IMR-90 (cell line): ENCODE measurements at places on chromosomes 12 and 14. TPM values are rescaled to one million over a fixed set of nuclear protein-coding genes. Genes with fewer than 3 reads are reported as not detected.
A peak's percentile ranks its signal among the peaks of the same experiment; 100 is the strongest.

ACOT2 gene
- 19.7 and 24.7 TPM in 2 replicates for total RNA-seq

A2M gene
- 0.56 and 1.1 TPM in 2 replicates for total RNA-seq

NXPH4 gene
- total RNA-seq = 0.36 and 0.56 TPM in 2 replicates

FOXN4 gene
- total RNA-seq = not detected in 2 replicates

RIMBP2 gene
- not detected in 2 replicates for total RNA-seq

ANKS1B gene
- 0.18 and 0.56 TPM in 2 replicates for total RNA-seq

DNA sequence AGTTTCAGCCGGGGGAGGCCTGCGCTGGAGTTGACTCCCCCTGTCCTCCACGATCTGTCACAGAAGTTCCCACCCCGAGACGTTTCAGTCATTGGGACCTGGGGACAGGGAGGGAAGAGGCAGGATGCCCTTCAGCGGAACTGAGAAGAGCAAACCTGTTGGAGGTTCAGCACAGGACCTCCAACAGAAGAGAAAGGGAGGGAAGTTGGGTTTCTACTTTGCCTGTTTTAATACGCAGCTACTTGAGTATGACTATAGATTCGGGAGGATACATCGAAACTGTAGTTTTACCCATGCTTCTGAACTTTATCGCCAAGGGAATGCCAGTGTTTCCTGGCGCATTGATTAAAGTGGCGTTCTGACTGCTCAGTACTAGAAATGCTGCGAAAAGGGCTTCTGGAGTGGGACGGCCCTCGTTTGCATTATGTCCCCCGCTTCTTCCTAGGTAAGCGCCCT lies 2.3 kb upstream of the DUSP6 start:
- H3K27me3 ChIP-seq = no peaks in the 10 kb centered on the region
- H3K4me1 ChIP-seq = peaks cover 2% of the 10 kb centered on the region; the same call in 1 of the 2 replicates
- H3K36me3 ChIP-seq = peaks cover 2% of the 10 kb centered on the region; the same call in 1 of the 2 replicates
- peak overlapping the region; percentile 84 for H3K27ac ChIP-seq

- H3K4me3 ChIP-seq = no peak overlapping the region
- no peaks in the 10 kb centered on the region for H3K4me1 ChIP-seq
- DNase-seq = no peak
- H3K27me3 ChIP-seq = peaks cover 8% of the 10 kb centered on the region; the same call in 1 of the 2 replicates
- no peak overlapping the region for H3K27ac ChIP-seq
Observed at GRCh38 chr12:115004470-115005146, 320.6 kb upstream of the TBX3 start.

GRCh38 chr14:105138021-105138541 lies 30.5 kb downstream of the JAG2 start:
- no peaks in the 10 kb centered on the region for H3K36me3 ChIP-seq
- no peak overlapping the region for H3K4me3 ChIP-seq
- peaks cover 6% of the 10 kb centered on the region for H3K27me3 ChIP-seq
- H3K4me1 ChIP-seq = no peaks in the 10 kb centered on the region
- no peak overlapping the region for H3K27ac ChIP-seq
- DNase-seq = no peak

DNA sequence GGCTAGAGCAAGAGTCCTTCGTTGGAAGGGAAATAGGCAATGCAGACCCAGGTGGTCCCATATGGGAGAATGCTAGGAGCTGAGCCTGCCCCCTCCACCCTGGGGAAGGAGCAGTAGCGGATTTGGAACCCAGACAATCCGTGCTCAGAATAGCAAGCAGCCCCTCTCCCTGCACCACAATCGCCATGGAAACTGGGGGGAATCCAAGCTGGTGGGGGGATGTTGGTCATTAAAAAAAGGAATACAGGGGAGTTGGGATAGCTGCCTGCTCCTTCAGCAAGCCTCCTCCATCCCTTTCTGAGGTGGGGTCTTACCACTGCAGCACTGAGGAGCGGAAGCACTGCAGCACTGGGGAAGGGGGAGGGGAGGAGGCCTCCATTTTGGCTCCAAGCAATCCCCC lies 2.9 kb downstream of the RND1 start:
- H3K4me3 ChIP-seq = no peak overlapping the region
- H3K27ac ChIP-seq = no peak overlapping the region
- H3K4me1 ChIP-seq = no peaks in the 10 kb centered on the region
- no peak for DNase-seq
- peaks cover 48% of the 10 kb centered on the region for H3K27me3 ChIP-seq
- no peaks in the 10 kb centered on the region for H3K36me3 ChIP-seq

DNA sequence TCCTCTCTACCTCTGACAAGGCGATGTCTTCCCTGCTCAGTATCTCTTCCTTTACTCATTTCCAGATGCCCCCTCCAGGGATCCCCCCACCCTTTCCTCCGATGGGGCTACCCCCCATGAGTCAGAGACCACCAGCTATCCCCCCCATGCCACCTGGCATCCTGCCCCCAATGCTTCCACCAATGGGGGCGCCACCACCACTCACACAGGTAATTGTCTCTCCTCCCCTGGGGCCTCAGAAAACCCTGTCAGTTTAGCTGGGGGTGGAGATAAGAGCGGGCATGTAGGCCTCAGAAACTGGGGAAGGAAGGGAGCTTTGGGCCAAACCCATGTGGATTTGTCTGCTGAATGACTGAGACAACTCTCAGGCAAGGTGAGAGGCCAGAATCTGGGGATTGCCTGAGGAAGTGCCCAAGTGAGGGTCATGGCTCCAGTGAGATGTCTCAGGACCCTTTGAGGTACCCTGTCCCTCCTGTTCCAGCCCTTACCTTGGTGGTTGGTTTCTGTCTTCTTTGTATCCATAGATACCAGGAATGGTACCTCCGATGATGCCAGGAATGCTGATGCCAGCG lies 8.1 kb downstream of the PRPF40B start:
- peaks cover 19% of the 10 kb centered on the region for H3K36me3 ChIP-seq
- 0 out of 2 replicates have a peak, but pooled peaks cover 3% of the 10 kb centered on the region for H3K4me1 ChIP-seq
- H3K27me3 ChIP-seq = no peaks in the 10 kb centered on the region
- no peak overlapping the region for H3K27ac ChIP-seq
- no peak for DNase-seq
- no peak overlapping the region for H3K4me3 ChIP-seq

GRCh38 chr14:84409435-84409834 lies 1120.5 kb upstream of the FLRT2 start:
- H3K27ac ChIP-seq = no peak overlapping the region
- H3K4me3 ChIP-seq = no peak overlapping the region
- H3K4me1 ChIP-seq = no peaks in the 10 kb centered on the region
